Stimulated activated CD8-positive, alpha-beta memory T cell treated with anti-CD3 and anti-CD28 coated beads, Interleukin-7, amount 100 ng/mL, for 48 hours (primary cell): ENCODE measurements at places on chromosomes 5 and 9.

- DNase-seq, result no peak
These were observed 12.3 kb upstream of the STING1 start for GRCh38 chr5:139494832-139495231.

GRCh38 chr9:114238472-114238871 lies 83.1 kb downstream of the COL27A1 start:
- no peak for DNase-seq

DNA sequence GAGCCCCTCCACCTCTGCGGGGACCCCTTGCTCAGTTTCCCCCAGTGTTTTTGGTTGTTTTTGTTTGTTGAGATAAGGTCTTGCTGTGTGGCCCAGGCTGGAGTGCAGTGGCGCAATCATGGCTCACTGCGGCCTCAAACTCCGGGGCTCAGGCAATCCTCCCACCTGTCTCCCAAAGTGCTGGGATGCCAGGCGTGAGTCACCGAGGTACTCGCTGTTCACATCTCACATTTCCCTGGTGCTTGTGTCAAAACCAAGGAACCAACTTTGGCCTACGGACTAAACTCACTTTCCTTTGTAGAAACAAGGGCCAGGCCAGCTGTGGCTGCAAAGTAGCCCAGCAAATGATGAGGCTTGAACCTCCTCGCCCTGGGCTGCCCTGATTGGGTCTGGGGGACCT lies 9.7 kb upstream of the AJM1 start:
- DNase-seq, result no peak

GRCh38 chr9:5976674-5977397 lies 38.6 kb downstream of the RANBP6 start:
- no peak for DNase-seq

DNA sequence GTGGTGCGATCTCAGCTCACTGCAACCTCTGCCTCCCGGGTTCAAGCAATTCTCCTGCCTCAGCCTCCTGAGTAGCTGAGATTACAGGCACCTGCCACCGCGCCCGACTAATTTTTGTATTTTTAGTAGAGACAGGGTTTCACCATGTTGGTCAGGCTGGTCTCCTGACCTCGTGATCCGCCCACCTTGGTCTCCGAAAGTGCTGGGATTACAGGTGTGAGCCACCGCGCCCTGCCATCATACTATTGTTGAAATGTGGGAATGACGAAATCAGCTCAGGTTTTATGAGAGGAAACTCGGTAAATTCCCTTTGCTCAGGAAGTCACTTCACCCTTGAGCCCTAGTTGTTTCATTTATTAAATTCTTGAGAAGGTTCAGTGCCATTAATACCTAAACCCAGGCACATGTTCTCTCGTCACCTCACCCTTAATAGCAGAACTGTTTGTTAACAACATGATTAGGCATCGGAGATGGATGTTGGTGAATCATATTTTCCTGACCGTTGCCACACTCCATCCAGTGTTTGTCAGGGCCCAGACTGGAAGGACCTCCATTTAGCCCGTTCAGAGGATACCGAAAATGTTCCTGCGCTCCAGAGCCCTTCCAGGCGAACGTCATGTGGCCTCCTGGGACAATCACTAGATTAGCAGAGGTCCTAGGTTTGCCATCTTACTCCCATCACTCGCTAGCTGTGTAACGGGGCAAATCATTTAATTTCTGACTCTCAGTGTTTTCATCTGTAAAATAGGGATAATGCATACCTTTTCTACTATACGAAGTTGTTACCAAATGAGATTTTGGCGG lies 20.0 kb upstream of the CREBRF start:
- no peak for DNase-seq

DNA sequence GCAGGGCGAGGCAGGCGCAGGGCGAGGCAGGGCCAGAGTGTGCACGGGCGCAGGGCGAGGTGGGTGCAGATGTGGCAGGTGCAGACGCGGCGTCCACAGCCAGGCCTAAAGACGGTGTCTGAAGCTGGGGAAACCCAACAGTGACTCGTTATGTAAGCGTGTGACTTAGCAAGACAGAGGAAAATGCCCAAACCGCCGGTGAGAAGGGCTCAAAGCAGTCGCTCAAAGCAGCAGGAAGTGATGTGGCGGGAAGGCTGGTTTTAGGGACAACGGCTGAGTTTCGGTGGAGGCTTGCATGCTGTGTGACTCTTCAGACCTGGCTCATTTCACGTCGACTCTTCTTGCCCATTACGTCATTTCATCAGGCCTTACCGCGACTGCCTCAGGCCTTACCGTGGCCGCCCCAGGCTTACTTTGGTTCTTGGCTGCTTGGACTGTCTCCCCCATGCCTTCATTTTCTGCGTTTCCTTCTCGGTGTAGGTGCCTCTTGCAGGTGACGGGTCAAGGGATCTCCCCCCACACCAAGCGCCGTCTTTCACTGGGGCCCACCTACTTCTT lies 50.5 kb upstream of the EXOC3 start:
- DNase-seq, result peak; percentile 94

DNA sequence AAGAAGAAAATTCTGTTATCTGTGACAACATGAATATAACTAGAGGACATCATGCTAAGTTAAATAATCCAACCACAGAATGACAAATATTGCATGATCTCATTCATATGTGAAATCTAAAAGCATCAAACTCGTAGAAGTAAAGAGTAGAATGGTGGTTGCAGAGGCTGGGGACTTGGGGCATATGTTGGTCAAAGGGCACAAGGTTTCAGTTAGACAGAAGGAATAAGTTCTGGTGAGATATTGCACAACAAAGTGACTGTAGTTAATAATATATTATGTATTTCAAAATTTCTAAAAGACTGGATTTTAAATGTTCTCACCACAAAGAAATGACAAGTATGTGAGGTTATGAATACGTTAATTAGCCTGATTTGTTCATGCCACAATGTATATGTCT lies 24.8 kb downstream of the GRIA1 start:
- DNase-seq, result no peak

GRCh38 chr5:139138809-139139208 lies 59.4 kb downstream of the SIL1 start:
- DNase-seq, result no peak

DNA sequence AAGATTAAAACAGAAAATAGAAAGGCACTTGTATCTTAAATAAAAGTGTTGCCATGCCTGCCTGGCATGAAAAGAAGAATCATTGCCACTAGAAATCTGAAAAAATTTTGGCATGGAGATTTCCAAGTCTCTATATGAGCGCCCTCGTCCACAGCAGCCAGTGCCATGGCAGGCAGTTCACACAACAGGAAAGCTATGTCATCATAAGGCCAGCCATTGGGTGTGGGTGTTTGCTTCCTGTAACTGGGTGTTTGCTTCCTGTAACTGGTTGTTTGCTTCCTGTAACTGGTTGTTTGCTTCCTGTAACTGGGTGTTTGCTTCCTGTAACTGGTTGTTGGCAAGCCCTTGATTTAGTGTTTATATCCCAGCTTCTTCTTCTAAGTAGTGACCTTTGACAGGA lies 446.7 kb downstream of the IRX1 start:
- DNase-seq, result no peak

DNA sequence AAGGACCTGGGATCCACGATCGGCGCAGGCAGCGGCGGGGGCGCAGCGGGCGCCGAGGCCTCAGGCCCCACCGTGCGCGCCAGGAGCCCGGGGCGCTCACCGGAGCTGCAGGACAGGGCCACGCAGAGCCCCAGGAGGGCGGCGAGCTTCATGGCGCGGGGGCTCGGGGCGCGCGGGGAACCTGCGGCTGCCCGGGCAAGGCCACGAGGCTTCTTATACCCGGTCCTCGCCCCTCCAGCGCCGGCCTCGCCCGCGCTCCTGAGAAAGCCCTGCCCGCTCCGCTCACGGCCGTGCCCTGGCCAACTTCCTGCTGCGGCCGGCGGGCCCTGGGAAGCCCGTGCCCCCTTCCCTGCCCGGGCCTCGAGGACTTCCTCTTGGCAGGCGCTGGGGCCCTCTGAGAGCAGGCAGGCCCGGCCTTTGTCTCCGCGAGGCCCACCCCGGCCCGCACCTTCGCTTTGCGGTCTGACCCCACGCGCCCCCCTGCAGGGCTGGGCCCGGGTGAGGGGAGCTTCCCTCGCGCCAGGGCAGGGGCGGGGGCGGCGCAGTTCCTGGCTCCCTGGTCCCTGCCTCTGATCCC lies at the start of gene SCGB3A1:
Gene SCGB3A1 (minus strand): TSS at position 189 of the 577 bp plus-strand sequence. CDS start 37 bp downstream, at position 152.
- no peak for DNase-seq

GRCh38 chr5:138661991-138662434 lies 86.8 kb upstream of the HSPA9 start:
- DNase-seq, result no peak

GRCh38 chr9:136565086-136565714 lies 19.4 kb upstream of the NOTCH1 start:
- no peak for DNase-seq

DNA sequence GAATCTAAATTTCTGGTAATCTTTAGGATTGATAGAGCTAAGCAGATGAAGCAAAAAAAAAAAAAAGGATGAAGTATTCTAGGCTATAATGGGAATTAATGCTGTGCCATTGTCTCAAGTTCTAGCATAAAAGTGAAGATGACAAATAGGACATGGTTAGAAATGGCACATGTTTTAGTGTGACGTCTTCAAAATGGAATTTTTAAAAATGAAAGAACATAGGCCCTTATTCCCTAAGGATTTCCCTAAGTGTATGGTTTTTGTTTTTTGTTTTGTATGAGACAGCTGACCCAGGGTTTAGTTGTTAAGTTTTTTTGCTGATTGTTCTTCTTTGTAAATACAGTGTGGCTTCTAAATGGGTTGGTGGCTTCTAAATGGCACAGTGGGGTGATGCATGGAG lies 7.1 kb downstream of the TLE4 start:
- DNase-seq, result no peak

DNA sequence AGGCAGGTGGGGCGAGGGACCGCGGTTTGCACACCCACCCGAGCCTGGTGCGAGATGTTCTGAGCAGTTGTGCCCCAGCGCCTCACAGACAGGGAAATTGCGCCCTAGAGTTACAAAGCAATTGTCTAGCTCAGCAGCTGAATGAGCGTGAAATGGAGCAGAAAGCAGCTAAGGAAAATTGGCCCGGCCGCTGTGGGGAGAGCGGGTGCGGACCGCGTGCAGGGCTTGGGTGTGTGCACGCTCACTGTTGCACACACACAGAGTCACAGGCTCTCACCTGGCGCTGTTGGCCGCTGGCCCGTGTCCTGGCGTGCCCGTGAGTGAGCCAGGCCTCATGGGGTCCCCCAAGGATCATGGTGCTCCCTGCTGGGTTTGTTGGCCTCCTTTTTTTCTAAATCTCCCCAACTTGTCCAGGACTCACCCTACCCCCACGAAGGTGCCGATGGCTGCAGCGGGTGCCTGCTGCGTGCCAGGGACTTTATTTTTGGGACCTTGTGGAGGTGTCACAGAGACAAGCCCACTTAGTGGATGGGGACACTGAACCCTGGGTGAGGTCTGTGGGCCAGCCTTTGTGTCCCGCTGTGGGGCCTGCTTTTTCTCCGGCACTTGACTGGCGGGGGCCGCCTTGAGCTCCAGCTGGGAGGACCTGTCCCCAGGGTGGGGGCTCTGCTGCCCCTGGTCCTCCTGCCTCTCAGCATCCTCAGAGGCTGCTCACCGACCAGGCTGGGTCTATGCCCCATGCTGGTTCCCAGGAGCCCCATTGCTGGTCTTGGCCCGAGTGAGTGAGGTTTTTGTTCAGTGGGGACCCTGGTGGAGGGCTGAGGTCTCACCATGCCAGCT lies 5.2 kb downstream of the RXRA start:
- no peak for DNase-seq

GRCh38 chr9:114853071-114853855 lies 47.4 kb upstream of the TNFSF15 start:
- no peak for DNase-seq

- no peak for DNase-seq
These were observed 159.4 kb downstream of the PPP2R2B start for GRCh38 chr5:146719179-146719578.

- no peak for DNase-seq
These were observed 1101.0 kb upstream of the SEMA6A start for GRCh38 chr5:117675646-117676045.

DNA sequence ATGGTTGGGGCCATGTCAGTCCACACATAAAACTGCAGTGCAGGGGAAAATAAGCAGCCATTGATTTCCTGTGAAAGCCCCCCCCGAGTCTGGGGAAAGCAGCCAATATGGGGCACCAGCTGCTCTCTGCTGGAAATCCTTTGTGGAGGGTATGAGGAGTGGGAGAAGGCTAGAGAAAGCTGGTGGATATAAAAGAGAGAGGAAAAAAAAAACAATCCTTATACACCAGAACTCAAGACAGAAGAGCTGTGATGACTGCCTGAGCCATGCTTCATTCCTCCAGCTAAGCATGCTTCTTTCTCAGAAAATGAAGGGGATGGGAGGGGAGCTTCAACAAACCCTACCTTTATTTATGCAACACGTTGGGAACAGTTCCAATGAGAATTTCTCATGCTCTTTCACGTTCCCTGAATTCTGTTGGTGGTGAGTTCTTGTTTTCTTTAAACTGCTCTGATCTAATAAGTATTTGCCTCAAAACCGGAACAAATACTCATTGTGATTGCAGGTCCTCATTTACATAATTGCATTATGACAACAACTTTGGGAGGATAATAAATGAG lies 688.0 kb upstream of the SEMA6A start:
- DNase-seq, result no peak

DNA sequence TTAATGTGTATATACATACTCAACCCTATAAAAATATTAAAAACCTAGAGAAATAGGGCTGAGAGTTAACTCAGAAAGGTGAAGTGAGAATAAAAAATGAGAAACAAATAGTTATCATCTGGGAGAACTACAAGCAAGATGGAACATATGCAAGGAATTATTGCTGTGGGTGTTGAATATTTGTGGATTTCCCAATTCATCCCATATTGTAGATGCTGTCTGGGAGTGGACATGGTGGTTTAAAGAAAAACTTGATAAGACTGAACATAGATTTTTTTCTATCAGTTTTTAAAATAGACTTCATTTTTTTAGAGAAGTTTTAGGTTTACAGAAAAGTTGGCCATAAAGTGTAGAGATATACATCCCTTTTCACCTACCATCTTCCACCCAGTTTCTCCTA lies 263.5 kb downstream of the SPATA31D1 start:
- no peak for DNase-seq

- no peak for DNase-seq
These were observed 6.1 kb upstream of the PRR16 start for GRCh38 chr5:120457839-120458507.

DNA sequence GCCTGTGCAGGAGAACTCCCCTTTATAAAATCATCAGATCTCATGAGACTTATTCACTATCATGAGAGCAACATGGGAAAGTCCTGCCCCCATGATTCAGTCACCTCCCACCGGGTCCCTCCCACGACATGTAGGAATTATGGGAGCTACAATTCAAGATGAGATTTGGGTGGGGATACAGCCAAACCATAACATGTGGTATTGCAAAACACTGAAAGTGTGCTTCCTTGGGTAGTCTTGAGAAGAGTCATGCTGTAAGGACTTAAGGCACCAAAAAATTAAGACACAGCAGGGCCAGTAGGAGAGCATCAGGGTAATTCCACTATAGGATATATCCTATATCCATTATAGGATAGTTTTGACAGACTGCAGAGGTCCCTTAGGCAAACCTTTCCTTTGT lies 29.4 kb upstream of the GDNF start:
- no peak for DNase-seq

- no peak for DNase-seq
These were observed 77.6 kb downstream of the KCNT1 start for GRCh38 chr9:135779571-135779970.

- DNase-seq, result no peak
These were observed 413.2 kb upstream of the ACTBL2 start for GRCh38 chr5:57895766-57896165.
